ENCODE measurements at places on chromosomes 11 and 22. TPM values are rescaled to one million over a fixed set of nuclear protein-coding genes. Genes with fewer than 3 reads are reported as not detected.

- DNase-seq: no peak
These were observed 4.4 kb downstream of the CYB5R2 start for GRCh38 chr11:7668911-7669310.

- no peak for DNase-seq
These were observed 177.8 kb upstream of the NARS2 start for GRCh38 chr11:78752494-78752893.

Gene CEP126
- total RNA-seq: 9.4 TPM

DNA sequence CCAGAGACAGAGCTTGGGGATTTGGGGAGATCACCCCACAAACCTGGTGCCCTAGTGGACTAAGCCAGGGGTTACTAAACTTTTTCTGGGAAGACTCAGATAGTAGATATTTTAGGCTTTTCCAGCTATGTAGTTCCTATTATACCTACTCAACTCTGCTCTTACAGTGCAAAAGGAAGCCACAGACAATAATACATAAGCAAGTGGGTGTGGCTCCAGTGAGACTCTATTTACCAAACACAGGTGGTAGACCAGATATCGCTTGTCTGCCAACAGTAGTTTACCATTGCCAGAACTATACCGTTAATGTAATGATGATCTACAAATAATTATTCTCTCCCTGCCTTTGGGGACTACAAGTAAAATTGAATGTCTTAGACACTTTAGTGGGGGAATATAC, 6.9 kb downstream of the LDHC start:
- no peak for DNase-seq

Gene GGTLC3
- total RNA-seq: not detected

GRCh38 chr11:55634813-55635212, at the start of gene OR4P4:
OR4P4 (plus strand) TSS chr11:55635113.
- DNase-seq: no peak

GRCh38 chr22:48585916-48586798, 1241.5 kb downstream of the BRD1 start:
- DNase-seq: no peak

Gene PANX2
- total RNA-seq: 3.1 TPM

GRCh38 chr11:120613264-120614226, 102.0 kb downstream of the GRIK4 start:
- DNase-seq: no peak

DNA sequence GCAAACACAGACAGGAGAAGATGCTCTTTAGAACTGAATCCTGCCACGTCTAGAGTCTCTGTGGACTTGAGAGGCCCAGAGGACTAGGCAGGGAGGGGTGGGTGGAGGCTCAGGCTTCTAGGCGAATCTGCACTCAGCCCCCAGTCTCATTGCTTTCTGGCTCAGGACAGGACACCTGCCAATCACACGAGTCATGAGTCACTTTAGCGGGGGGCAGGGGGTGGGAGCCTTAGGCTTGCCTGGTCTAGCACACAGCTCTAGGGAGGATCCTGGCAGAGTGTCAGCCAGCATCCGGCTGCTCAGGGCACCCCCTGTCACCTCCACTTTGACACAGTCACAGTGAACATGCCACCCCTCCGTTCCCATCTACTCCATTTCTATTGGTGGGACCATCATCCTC, 167.7 kb downstream of the CEP164 start:
- DNase-seq: no peak

- DNase-seq: no peak
These were observed 57.5 kb upstream of the CD82 start for GRCh38 chr11:44507896-44508445.

Gene RIBC2
- total RNA-seq: not detected

DNA sequence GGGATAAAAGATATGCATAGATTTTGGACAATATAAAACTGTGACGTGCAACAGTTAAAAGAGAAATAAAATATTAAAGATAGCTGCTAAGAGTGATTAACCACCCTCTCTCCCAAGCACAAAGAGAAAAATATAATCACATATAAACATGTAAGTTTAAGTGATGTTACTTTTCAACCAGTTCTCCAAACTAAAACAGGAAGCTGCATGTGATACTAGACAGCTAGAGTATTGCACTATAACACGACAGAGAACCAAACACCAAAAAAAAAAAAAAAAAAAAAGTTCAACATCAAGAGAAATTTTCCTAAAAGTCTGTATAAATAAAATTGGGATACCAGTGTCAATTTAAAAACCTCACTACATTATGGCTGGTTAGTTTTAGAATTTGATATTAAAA, 79.1 kb downstream of the PICALM start:
- DNase-seq: no peak

GRCh38 chr11:123357990-123358827, 71.9 kb upstream of the GRAMD1B start:
- no peak for DNase-seq

Gene TENM4
- total RNA-seq: 112 TPM

Gene CCDC73
- not detected for total RNA-seq

Gene CCDC157
- 5.6 TPM for total RNA-seq

DNA sequence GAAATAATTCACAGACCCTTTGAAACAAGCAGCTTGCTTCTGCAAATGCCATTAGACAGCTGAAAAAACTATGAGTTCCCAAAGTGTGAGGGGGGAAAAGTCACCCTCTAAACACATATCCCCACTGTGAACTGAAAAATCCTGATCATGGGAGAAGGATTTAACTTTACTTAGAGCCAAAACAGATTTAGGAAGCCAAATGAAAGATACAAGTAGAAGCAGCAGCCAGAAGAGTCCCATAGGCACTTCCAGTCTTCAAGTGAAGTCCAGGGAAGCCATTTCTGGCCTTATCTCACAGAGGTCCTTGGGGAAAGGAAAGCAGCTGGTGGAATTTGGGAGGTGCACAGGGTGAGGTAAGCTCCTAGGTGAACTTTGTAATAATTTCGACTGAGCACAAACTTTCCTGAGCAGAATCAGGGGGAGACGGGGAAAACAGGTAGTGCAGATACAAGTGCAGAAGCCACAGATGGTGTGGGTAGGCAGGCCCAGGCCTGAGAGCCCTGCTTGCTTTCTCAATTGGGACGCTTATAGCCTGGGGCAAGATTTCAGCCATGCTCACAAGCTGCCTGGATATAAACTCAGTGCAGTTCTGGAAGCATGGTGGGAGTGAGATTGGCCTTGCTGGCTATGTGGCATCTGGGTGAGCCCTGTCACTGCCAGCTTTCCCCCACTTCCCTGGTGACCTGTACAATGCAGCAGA, 44.8 kb downstream of the GAS2 start:
- DNase-seq: no peak

DNA sequence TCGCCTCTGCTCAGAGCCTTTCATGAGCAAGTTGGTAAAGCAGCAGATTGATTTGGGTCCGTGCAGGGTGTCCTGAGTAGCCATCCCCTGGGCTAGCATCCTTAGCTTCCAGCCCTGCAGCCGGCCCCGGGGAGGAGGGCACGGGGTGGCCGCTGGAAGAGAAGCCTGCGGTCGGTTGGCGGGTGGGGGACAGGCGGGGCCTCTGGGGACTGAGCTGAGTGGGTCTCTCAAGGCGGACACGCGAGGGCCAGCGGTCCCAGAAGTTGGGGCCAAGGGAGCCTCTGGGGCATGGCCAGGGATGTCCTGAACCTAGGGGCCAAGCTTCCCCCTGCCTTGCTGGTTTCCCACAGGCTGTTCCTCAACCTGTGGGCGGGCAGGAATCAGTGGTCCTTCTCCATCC, 143.0 kb downstream of the TBC1D22A start:
- no peak for DNase-seq

- DNase-seq: no peak
These were observed 3.8 kb upstream of the PKP3 start for GRCh38 chr11:390175-390574.

Gene CST6
- total RNA-seq: not detected

DNA sequence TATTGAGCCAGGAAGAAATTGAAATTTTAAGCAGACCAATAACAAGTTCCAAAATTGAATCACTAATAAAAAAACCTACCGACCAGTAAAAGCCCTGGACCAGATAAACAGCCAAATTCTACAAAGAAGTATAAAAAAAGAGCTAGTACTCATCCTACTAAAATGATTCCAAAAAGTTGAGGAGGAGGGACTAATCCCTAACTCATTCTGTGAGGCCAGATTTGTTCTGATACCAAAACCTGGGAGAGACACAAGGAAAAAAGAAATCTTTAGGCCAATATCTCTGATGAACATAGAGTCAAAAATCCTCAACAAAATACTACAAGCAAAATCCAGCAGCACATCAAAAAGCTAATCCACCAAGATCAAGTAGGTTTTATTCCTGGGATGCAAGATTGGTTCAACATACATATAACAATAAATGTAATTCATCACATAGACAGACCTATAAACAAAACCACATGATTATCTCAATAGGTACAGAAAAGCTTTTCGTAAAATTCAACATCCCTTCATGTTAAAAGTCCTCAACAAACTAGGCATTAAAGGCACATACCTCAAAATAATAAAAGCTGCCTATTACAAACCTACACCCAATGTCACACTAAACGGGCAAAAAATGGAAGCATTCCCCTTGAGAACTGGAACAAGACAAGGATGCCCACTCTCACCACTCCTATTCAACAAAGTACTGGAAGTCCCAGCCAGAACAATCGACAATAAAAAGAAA, 13.1 kb downstream of the OR52A5 start:
- no peak for DNase-seq

Gene RAB1B
- 28.9 TPM for total RNA-seq

- no peak for DNase-seq
These were observed 40.8 kb upstream of the LMO2 start for GRCh38 chr11:33932721-33933120.

Gene MCAM
- 10.6 TPM for total RNA-seq

DNA sequence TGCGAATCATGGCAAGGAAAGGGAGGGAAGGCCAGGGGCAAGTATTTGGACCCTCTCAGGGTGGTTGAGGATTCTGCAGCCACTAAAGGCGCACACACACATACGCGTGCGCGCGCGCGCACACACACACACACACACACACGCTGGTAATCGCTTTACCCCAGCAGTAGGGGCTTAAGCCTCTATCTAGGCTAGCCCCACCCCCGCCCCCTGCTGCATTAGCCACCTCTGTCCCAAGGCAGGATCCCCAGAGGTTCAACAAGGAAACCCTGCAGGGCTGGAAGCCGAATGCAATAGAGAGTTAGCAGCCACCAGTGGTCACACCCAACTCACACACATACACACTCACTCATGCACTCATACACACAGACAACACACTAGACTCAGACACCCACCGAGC, 28.6 kb upstream of the ELFN2 start:
- no peak for DNase-seq

Gene CD3G
- not detected for total RNA-seq

GRCh38 chr22:46580940-46581537, 39.1 kb upstream of the GRAMD4 start:
- DNase-seq: no peak

DNA sequence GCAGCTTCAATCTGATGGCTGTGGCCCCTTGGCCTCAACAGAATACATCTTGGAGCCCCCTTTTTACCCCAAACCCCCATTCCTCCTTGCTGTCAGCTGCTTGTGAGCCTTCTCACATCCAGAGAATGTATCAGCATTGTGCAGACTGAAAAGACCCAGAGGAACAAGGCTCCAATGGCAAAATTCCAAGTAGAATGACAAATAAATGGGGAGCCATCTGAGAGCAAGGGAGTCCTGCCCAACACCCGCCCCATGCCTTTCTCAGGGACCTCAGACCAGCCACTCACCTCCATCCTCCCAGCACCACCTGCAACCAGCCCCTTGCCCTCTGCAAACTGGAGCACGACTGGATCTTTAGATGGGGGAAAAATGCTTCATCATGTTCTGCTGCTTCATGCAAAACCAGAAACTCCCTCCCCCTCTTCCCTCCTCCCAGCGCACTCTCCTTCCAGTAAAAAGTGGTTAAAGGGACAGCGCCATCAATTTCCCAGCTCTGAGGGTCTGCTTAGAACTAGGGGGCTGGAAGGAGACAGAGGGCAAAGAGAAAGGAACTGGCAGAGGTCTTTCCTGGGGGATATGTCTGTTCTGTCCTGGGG, 2.2 kb upstream of the NEFH start:
- no peak for DNase-seq

DNA sequence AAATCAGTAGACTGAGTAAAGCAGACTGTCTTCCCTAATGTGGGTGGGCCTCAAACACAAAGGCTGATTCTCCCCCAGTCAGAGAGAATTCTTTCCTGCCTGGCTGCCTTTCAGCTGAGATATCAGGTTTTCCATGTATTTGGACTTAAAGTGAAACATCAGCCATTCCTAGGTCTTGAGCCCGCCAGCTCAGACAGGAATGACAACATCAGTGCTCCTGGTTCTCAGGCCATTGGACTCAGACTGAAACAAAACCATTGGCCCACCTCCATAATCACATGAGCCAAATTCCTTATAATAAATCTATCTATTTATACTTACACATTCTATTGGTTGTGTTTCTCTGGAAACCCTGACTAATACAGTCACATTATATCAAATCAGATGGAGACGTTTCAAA, 56.7 kb upstream of the CLPB start:
- DNase-seq: no peak

DNA sequence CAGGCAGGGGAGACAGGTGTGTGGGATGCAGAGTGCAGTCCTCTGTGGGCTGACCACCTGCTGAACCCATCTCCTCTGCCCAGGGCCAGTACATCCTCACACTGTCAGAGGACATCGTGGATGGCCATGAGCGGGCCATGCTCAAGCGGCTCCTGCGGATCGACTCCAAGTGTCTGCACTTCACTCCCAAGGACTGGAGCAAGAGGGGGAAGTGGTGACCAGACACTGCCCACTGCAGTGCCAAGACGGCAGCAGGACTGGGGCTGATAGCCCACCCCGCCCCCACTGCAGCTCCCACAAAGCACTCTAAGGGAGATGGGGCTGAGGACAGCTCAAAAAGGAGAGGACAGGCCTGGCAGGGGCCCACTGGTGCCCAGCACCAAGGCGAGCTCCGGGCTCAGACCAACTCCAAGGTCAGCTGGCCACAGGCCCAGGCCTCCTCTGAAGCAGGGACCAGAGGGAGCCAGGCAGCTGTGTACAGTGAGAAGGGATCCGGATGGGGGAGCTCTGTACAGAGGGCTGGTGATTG, 1.6 kb downstream of the RNASEH2C start:
- no peak for DNase-seq
